ENCODE measurements at places on chromosomes 7 and 10. TPM values are rescaled to one million over a fixed set of nuclear protein-coding genes. Genes with fewer than 3 reads are reported as not detected.

Gene PSD
- 7.5 TPM for total RNA-seq

Gene TAS2R4
- 3.1 TPM for total RNA-seq

Gene COL1A2
- total RNA-seq, result 8,355 TPM

Gene CDC14C
- total RNA-seq, result not detected

Gene LOXL4
- 5.0 TPM for total RNA-seq

Gene GIMAP4
- total RNA-seq, result 19.1 TPM

Gene IFIT1B
- 4.9 TPM for total RNA-seq

Gene ANKIB1
- total RNA-seq, result 38.7 TPM

Gene LRIT1
- not detected for total RNA-seq

Gene ASAH2
- total RNA-seq, result 0.49 TPM

Gene GATA3
- total RNA-seq, result 16.0 TPM

Gene GRID1
- total RNA-seq, result 2.7 TPM

DNA sequence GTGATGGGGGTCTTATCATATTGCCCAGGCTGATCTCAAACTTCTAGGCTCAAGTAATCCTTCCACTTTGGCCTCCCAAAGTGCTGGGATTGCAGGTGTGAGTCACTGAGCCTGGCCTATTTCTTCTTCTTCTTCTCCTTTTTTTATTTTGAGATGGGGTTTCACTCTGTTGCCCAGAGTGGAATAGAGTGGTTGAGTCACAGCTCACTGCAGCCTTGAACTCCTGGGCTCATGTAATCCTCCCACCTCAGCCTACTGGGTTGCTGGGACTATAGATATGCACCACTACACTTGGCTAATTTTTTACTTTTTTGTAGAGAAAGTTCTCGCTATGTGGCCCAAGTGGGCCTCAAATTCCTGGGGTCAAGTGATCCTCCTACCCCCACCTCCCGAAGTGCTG lies 124.3 kb downstream of the SKIDA1 start:
- DNase-seq, result no peak

GRCh38 chr10:122163174-122164022 lies 107.7 kb upstream of the BTBD16 start:
- peak; percentile 38 for DNase-seq

DNA sequence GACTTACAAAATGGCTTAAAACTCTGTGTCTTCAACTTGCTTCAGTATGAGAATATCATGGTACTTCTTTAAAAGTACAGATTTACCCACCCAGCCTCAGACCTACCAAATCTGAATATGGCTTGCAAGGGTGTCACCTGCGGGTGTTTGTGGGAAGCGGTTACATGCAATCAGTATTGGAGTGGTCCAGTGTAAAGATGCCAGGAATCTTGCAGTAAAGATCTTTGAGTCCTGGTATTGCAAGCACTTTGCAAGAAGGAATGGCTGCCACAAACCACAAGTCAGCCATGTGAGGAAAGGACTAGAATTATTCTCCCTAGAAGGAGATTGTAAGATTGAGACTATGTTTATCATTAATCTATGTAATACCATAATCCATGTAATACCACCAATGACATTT lies 115.1 kb downstream of the PON1 start:
- no peak for DNase-seq

DNA sequence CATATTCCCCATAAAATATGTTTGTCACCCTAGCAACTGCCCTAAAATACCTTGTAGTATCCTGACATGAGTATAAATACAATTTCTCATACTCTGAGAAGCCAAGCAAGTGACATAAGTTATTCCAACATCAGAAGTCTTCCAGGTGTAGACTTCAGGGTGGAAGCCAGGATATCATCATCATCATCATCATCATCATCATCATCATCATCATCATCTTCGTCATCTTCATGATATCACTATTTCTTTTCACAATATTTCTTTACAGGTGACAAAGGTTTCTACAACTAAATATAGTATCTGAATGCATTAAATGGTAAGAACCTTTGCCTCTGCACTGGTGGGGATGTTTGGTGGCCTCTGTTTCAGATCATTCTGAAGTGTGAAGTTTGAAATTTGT lies 10.0 kb upstream of the GPR141 start:
- DNase-seq, result no peak

DNA sequence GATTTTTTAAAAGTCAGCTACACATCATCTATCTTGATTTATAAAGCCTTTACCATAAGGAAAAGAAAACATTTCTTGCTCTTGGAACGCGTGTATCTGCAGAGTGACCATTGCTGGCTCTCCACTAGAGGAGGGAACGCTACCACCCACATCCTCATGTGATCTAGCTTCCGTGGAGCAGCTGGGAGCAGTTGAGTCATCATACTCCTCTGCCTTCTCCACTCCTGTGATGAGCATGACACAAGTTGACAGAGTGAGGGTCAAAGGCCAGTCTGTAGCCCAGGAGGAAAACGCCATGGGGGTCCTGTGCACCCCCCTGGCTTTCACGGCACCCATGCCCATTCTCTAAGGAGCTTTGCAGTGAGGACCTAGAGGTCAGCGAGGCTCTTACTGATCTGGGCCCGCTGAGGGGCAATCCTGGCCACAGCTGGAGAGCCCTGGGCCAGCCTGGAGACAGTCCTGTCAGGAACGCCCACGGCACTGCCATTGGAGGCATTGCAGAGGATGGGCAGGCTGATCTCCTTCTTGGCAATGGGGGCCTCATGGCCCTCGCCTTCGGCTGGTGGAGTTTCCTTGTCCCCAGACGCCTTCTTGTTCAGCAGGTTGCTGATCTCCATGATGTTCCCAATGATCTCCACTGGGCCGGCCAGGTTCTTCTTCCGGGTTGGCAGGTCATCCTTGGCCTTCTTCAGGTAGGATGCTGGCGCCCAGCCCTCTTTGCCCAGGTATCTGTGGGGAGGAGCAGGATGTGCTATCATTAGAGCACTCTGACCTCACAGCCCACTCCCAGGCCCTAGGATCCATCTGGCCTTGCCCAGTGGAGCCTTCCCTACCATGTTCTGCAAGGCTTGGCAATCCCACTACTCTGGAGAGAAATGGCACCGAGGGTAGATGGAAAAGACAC lies 119.2 kb downstream of the NEURL1 start:
- DNase-seq, result no peak

DNA sequence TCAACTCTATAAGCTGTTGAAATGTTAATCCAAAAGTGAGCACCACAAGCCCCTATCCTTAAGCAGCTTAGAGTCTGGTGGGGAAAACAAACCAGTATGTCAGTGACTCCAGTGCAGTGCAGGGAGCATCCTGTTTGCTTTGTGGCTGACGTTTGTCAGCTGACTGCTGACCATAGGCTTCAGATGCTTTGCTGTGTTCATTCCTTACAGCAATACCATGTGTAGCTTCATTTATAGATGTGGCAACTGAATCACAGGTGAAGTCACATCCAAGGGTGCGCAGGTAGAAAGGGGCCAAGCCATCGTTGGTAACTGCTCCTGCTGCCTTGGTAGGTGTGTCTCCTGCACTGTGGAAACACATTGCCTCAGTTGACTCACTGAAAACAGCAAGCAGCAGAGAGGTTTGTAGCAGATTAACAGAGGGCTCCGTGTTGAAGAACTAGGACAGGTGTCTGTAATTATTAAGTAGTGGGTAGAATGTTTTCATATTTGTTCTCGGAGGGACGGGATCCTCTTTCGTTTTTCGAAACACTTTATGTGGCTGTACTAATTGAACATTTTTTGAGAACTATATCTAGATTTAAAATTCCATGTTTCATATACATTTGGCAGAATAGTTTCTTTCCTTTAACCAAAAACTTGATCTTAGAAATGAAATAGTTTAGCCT lies 2.0 kb downstream of the INSIG1 start:
- DNase-seq, result no peak

DNA sequence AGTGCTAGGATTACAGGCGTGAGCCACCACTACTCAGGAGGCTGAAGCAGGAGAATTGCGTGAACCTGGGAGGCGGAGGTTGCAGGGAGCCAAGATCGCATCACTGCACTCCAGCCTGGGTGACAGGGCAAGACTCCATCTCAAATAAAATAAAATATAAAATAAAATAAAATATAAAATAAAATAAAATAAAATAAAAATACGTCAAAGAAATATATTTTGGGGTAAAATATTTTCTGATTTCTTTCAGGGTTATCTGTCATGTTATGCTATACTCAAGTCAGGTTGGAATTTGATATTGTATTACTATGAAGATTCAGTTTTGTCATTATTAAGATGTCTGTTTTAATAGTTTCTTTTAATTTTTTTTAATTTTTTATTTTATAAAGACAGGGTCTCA lies 99.4 kb upstream of the GHITM start:
- DNase-seq, result no peak

DNA sequence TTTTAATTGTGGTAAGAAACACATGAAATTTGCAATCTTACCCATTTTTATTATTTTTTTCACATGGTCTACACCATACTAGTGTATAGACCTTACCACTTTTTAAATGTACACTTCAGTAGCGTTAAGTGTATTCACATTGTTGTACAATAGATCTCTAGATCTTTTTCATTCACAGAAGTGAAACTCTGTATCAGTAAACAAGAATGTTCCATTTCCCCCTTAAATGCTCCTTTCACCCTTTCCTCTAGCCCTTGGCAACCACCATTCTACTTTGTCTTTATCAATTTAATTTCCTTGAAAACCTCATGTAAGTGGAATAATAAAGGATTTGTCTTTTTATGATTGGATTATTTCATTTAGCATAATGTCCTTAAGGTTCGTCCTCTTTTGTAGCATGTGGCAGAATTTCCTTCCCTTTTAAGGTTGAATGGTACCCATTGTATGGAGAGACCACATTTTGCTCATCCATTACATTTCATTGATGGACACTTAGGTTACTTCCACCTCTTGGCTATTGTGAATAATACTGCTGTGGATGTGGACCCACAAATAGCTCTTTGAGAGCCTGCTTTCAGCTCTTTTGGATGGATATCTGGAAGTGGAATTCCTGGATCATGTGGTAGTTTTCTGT lies 45.7 kb downstream of the SNX10 start:
- no peak for DNase-seq

DNA sequence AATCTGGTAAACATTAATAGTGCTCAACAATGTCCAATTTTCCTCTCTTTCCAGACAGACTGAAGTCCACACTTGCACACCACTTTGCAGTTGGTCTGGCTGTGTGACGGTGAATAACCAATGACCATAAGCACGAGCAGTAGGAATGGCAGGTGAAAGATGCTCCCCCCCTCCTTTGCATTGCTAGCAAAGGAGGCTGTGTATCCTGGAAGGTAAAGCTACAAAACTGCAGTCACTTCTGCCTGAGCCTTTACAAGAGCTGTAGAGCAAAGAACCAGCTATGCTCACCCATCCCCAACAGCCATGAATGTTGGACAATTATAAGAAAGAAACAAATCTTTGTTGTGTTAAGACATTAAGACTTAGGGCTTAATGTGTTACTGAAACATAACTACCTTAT lies 178.0 kb downstream of the IPMK start:
- no peak for DNase-seq

DNA sequence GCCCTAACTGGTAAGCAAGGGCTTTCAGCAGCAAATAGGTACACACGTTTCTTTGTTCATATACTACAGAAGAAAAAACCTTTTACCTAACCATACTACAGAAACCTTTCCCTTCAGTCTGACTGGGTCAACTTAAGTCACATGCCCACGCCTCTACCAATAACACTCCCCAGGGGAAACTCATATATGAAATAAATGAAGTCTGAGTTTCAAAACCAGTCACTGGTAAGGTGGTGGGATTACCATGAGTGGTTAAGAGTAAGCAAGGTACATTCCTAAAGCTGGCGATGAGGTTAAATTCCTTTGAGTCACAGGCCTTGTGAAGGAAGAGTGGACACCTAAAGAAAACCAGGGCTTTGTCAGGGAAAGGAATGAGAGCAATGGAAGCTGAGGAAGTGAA lies 21.4 kb upstream of the KIF20B start:
- DNase-seq, result no peak

GRCh38 chr7:25832929-25833328 lies 319.1 kb upstream of the NFE2L3 start:
- DNase-seq, result no peak

GRCh38 chr7:151700586-151701165 lies 176.2 kb downstream of the PRKAG2 start:
- DNase-seq, result no peak

DNA sequence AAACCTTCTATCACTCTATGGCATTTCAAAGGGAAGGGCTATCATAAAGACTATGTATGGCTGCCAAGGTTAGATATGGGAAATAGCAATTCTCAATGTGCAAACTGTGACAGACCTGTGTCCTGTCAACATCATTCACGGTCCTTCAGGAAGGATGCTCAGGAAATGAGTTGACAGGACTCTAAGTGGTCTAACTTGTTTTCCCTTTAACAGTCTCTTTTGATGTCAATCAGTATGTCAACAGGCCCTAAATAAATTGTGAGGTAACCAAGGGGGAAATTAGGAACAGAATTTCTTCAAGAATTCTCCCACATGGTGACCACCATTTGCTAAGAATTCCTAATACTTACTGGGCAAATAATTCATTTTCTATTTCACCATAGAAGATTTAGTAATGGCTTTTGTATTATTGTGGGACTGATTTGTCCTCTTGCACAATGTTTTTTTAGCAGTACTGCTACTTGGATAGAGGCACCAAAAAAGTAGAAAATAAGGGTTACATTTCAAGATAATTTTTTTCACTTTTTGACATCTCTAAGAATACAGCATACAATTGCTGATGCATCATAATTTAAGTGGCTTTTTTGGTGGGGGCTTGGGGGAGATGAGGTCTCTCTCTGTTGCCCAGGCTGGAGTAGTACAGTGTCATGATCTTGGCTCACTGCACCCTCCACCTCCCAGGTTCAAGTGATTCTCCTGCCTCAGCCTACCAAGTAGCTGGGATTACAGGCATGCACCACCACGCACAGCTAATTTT lies 275.8 kb downstream of the CACNA2D1 start:
- DNase-seq, result no peak

DNA sequence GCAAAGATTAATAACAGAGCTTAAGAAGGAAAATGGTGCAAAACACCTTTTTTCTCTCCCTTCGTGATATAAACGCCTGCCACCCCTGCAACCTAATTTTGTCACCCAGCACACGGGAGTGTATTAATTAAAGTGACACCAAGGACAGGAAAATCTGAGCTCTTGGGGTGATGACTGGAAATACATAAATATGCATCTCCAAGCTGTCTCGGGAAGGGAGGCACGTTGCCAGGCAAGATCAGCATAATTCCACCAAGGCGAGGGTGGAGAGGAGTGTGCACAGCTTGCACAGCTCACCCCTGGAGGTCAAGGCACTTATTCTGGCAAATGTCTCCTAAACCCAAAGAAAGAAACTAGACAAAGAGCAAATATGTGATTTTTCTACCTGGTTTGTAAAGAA lies 700.9 kb downstream of the GRID1 start:
- no peak for DNase-seq

- DNase-seq, result no peak
Observed at GRCh38 chr7:8938044-8938805, 504.8 kb downstream of the NXPH1 start.

- peak; percentile 87 for DNase-seq
Observed at GRCh38 chr10:127523476-127523875, 25.6 kb upstream of the NPS start.

DNA sequence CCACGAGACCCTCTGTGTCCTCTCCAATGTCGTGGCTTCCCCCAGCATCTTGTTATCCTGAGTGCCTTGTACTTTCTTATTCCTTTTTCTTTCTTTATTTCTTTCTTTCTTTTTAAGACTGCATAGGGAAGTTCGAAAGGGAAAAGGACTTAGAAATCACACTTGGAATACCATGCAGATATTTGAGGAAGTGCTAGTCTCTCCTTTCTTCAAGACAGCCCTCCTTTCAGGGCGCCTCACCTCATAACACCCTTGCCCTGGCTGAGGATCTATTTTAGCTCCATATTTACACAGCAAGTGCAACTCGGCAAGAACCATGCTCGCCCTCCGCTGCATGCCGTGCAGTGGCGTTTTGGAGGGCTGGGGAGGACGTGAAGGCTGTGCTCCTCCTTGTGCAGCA lies 232.3 kb upstream of the GLI3 start:
- no peak for DNase-seq

- DNase-seq, result no peak
Observed at GRCh38 chr7:105972276-105972675, 9.2 kb downstream of the CDHR3 start.
